ENCODE measurements at places on chromosomes 1 and 21.
A peak's percentile ranks its signal among the peaks of the same experiment; 100 is the strongest.

- DNase-seq = no peak
Observed at GRCh38 chr1:2415337-2415736, 3.0 kb upstream of the PEX10 start.

- no peak for DNase-seq
Observed at GRCh38 chr1:99573431-99574217, 72.3 kb upstream of the PALMD start.

GRCh38 chr1:178521241-178521640 is 8.3 kb downstream of the TEX35 start:
- no peak for DNase-seq

DNA sequence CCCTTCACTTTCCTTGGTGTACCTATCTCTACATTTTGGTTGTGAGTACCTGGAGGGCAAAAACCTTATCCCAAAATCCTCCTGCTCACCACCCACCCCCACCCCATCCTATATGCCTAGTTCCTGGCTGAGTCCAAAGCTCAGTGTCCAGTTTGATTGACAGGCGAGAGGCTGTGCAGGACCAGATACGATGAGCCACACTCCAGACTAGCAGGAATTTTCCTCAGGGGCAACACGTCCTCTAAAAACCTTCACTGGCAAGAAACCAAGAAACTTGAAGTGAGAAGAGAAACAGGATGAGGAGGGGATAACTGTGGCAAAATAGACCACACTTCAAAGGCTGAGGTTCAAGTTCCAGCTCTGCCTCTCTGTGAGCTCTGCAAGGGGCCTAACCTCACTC is 1.1 kb upstream of the SLAMF8 start:
- no peak for DNase-seq

DNA sequence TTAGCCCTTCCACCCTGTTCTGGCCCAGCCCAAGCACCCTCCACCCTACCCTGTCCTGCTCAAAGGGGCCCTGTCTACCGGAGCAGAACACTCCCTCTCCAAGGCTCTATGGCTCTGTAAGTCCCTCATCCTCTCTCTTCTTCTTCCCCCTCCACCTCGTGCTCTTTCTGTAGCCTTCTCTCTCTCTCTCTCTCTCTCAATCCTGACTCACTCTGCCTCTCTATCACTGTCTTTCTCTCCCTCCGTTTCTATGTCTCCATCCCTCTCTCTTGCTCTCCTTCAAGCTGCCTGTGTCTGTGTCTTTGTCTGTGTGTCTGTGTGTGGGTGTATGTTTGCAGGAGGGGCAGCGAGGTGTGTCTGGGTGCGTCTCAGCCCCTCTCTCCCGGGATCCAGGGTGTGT is 1.3 kb upstream of the ZNF678 start:
- no peak for DNase-seq

- DNase-seq = no peak
Observed at GRCh38 chr1:67041841-67042503, 12.0 kb downstream of the SLC35D1 start.

- DNase-seq = no peak
Observed at GRCh38 chr1:225451840-225452515, 24.1 kb upstream of the LBR start.

DNA sequence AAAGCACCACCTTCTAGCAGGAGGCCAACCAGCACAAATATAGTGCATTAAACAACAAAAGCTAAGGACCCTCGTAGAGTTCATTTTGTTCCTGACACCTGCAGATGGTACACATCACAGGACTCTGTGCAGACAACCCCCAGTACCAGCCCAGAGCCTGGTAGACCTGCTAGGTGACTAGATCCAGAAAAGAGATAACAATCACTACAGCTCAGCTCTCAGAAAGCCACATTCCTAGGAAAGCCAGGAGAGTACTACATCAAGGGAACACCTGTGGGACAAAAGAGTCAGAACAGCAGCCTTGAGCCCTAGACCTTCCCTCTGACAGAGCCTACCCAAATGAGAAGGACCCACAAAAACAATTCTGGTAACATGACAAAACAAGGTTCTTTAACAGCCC is 344.7 kb upstream of the PTBP2 start:
- no peak for DNase-seq

- DNase-seq = no peak
Observed at GRCh38 chr21:41899426-41900202, 20.5 kb upstream of the PRDM15 start.

DNA sequence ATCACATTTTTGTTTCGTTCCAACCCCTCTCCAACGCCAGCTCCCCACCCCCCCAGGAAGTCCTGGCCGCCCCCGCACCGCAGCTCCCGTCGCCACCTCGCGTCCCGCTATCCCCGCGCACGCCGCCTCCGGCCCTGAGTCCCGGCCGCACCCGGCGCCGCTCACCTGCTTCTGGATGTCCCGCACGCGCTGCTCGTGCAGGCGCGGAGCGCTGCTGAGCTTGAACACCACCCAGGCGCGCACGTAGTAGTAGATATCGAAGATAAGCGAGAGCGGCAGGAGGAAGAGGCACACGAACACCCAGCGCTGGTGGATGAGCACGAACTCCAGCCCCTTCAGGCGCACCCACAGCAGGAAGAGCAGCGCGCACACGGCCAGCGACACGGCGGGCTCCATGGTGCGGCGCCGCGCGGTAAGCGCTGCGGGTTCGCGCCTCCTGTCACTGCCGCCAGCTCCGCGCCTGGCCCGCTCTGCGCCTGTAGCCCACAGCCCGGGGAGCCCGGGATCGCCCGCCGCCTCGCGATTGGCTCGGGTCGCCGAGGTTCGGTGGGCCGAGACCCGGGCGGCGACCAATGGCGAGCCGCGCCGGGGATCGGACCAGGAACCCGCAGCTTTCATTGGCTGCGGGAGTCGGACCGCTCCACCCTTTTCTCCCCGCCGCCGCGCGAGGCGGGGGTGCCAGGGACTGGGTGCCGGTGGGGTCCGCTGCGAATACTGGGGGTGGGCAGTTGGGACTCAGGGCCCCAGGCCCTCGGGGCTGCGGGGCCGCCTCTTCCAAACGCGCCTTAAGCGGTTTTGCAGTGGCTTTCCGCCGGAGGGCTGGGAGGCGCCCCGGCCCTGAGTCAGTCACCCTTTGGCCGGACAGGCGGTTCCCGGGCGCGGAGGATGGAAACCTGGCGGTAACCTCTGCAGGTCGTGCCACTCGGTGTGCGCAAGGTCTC is at the start of gene DHCR24:
Gene DHCR24, minus strand, starts transcription at position 472 of the 941 bp plus-strand sequence. Its CDS starts 76 bp downstream, at position 396.
- peak; percentile 37 for DNase-seq

- DNase-seq = no peak
Observed at GRCh38 chr1:150150133-150151021, 661 bp downstream of the PLEKHO1 start.

DNA sequence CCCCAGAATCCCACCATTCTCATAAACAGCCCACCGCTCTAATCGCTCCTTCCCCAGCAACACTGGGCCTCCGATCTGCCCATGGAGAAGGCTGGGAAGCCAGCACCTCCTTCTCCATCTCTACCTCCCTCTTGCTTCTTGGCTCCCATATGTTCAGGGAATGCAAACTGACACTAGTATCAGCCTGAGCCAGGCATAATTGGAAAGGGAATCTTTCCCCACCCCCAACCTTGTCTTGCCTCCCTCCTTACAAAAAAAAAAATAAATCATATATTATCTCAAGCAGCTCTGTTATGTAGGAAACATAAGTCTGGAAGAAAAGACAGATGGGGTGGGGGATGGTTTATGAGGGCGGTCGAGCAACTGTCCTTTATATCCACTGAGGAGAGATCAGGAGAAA is 127.2 kb downstream of the NAV1 start:
- DNase-seq = no peak

DNA sequence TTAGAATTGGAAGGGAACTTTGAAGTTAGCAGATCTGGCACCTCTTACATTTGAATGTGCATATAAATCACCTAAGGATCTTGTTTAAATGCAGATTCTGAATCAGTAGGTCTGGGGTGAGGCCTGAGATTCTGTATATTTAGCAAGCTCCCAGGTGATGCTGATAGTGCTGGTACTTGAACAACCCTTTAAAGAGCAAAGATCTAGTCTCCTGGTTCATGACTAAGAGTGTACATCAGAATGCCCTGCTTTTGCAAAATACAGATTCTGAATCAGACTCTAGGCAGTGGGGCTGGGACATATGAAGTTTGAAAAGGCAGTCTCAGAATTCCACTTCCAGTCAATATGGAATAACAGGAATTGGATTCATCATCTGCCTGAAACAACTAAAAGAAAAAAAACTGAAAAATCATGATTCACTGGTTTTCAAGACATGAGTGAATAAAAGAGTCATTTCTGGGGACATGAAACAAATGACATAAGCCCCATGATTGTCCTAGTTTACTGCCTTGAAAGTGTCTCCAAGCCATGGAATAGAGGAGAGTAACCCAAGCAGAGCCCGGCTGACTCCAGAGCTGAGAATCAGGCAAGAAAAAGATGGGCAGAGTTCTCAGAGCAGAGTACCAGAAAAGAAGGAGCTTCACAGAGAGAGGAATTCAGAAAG is 149.6 kb upstream of the SGIP1 start:
- DNase-seq = no peak

- DNase-seq = no peak
Observed at GRCh38 chr1:18719786-18720451, 89.3 kb downstream of the PAX7 start.

DNA sequence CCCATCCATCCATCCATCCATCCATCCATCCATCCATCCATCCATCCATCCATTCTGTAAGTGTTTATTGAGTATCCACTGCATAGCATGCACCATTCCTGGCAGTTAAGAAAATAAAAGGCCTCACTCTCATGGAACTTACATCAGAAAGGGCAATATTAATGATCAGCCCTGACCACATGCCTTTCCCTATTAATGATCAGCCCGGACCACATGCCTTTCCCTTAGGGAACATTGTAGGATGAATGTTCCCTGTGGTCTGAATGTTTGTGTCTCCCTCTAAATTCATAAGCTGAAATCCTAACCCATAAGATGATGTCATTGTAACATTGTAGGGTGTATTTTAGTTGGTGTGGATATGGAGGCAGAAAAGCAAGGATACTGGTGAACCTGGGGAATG is 365.8 kb downstream of the KIF26B start:
- no peak for DNase-seq

- DNase-seq = no peak
Observed at GRCh38 chr1:183293876-183294275, 107.8 kb downstream of the LAMC2 start.

DNA sequence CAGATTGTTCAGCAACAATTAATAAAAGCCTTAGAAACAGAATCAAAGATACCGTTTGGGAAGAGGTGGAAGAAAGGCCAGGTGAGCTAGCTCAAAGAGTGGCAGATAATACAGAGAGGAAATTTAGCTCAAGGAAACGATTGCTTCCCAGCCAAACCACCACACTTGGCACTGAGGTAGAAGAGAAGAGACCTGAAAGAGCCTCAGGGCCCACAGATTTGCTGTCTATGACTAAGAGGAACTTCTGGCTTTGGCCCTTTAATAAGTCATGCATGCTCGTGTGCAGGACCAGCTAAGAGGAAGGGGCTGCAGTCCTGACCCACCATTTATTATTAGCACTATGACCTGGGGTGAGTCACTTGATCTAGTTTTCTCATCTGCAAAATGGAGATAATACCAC is 72.8 kb upstream of the BCL10 start:
- DNase-seq = no peak

DNA sequence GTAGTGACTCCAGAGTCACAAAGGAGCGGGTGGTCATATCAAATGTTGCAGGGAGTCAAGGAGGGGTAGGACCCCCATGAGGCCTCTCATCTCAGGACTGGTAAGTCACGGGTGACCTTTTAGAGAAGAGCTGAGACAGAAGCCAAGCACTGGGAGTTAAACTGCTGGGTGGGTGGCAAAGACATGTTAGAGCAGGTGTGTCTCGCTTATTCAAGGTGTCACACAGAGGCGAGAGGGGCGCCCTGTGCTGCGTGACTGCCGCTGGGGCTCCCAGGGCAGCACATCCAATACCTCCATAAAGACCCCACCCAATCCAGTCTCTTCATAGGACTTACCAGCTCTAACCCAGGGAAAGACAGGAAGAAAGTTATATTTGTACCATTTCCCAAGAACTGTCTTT is 15.2 kb downstream of the CASQ2 start:
- no peak for DNase-seq

DNA sequence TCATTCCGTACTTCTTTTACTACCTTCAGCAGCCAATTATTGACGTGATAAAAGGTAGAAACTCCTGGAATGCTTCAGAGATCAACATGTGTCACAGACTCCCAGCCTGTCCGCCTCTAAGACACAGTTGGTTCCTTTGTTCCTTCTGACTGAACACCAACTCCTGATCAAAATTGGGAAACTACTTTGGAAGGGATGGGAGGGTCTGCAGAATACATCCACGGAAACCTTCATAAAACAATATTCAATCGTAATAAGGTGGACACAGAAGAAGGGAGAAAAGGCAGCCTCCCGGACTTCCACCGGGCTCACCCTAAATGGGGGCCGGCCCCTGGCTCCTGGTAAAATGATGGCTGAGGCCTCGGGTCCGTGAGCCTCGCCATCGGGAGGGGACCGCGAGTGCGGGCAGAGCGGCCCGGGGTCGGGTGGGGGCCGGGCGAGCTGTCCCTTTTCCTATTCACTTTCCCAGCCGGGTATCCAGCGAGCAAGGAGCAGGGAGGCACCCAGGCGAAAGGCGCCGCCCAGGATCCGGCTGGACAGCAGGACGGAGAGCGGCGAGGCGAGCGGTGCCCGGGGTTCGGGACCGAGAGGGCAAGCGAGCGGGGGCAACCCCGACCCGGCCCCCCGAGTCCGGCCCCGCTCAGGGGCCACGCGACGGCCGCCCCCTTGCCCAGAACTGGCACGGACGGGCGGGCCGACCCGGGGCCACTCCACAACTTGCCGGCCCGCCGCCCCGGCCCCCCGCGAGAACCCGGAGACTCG is 805 bp downstream of the NRIP1 start:
- no peak for DNase-seq

- no peak for DNase-seq
Observed at GRCh38 chr1:109089242-109090015, 1.1 kb upstream of the TMEM167B start.

- peak; percentile 70 for DNase-seq
Observed at GRCh38 chr1:167442142-167442848, 76.0 kb downstream of the CD247 start.

GRCh38 chr1:36963006-36963405 is 71.3 kb downstream of the GRIK3 start:
- DNase-seq = no peak

- DNase-seq = no peak
Observed at GRCh38 chr1:86499987-86500593, 31.4 kb downstream of the CLCA1 start.

DNA sequence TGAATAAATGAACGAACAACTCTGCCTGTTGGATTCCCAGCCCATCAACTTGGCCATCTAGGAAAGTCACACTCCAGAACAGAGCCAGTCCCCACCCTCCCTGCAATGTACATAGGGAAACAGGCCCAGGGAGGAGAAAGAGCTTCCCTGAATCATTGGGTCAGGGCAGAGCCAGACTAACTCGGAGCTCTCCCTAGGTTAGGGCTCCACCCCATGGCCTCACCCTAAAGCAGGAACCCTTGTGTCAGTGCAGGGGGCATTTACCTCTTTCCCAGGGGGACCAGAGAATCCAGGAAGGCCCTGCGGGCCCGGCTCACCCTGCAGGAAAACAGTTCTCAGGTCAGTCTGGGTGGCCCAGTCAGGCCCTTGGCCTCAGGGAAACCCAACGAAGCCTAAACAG is 11.6 kb downstream of the COL9A2 start:
- DNase-seq = no peak
